ENCODE measurements at places on chromosomes 4 and X.

- DNase-seq, result no peak
These were observed 161.6 kb downstream of the PDGFRA start for GRCh38 chr4:54390670-54391069.

- no peak for DNase-seq
These were observed 12.9 kb downstream of the PALLD start for GRCh38 chr4:168509786-168510185.

- no peak for DNase-seq
These were observed 45.4 kb downstream of the UGT2A3 start for GRCh38 chr4:68905939-68906779.

DNA sequence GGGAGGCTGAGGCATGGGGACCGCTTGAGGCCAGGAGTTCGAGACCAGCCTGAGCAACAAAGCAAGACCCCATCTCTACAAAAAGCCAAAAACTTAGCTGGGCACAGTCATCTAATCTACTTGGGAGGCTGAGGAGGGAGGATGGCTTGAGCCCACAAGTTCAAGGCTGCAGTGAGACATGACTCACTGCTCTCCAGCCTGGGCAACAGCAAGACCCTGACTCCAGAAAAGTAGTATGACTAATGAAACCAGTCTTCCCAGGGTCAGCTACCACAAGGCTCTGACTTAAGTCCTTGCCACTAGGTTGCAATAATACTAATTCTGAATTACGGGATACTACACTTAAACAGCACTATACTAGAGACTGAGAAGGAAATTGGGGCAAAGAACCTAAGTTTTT lies 33.1 kb downstream of the ERVMER34-1 start:
- no peak for DNase-seq

DNA sequence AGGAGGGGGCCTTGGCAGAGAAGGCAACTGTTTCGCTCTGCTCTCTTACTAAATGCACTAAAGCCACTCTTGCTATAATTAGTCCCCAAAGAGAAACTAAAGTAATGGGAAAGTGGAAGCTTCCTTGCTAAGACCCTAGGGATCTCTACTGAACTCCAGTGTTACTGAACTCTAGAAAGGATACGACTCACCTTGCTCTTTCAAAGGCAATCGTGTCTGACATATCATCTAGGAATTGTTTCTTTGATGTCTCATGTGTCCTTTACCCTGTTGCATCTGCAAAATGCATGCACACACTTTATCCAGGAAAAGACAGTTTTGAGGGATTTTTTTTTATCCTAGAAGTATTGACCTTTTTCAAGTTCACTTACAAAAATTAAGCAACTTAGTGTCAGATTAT lies 148.1 kb upstream of the FAM9B start:
- DNase-seq, result no peak

DNA sequence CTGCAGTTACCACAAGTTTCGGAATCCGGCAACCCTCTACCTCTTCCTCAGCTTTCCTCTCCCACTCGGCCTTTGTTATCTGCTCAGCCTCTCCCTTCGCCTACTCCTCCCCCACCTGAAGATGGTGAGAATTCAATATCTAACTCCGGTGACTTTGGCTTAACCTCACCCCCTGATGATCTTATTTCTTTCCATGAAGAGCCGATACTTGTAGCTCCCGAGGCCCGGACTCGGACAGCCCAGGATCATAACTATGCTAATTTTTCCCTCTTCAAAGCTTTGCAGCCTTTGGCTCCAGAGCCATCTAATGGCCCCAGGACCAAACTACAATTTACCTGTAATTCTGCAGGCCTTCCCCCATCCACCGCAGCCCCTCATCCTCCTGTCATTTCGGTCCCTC lies 32.0 kb upstream of the MGST2 start:
- DNase-seq, result no peak

- DNase-seq, result no peak
These were observed 207.3 kb upstream of the RADX start for GRCh38 chrX:106404512-106404911.

DNA sequence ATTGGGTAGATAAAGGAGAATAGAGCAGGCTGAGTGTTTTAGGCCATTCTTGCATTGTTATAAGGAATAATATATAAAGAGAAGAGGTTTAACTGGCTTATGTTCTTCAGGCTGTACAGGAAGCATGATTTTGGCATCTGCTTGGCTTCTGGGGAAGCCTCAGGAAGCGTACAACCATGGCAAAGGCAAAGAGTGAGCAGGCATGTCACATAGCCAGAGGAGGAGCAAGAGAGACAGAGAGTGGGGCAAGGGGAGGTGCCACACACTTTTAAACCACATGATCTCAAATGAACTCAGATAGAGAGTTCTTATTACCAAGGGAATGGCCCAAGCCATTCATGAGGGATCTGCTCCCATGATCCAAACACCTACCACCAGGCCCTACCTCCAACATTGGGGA lies 4.4 kb upstream of the METTL14 start:
- no peak for DNase-seq

DNA sequence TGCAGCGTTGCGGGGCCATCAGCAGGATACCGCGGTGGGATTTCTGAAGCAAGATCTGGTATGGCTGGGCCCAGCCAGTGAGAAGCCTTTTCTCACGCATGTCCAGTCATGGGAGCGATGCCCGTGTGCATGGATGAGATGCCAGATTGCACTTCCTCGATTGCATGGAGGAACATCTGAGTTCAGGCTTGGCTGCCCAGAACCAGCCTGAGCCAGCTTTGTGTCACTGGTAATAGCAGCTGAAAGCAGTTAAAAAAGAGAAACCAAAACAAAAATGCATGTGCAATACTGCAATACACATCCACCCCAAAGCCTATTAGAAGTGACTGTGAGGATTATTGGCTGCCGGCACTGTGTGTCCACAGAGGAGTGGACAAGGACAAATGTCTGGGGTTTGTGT lies 59.3 kb downstream of the PSAPL1 start:
- no peak for DNase-seq

- no peak for DNase-seq
These were observed 1015.6 kb downstream of the PCDH19 start for GRCh38 chrX:99394456-99394855.

- DNase-seq, result no peak
These were observed 297.9 kb upstream of the CTSO start for GRCh38 chr4:156251373-156252065.

- DNase-seq, result no peak
These were observed 59.5 kb downstream of the HTRA3 start for GRCh38 chr4:8328866-8329559.

DNA sequence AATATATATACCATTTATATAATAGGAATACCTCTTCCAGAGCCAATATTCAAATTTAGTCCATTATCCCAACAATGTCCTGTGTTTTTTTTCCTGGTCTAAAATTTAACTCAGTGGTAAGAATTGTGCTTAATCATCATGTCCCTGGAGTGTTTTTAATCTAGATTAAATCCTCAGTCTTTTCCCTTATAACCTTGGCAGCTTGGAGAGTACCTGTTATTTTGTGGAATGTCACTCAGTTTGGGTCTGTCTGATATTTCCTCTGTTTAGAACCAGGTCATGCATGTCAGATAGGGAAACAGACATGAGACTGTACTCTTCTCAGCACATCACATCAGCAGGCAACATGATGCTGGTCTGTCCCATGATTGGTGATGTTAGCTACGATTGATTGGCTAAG lies 96.6 kb downstream of the HPGD start:
- DNase-seq, result no peak

- peak; percentile 17 for DNase-seq
These were observed 30.1 kb upstream of the BBS7 start for GRCh38 chr4:121900132-121900983.

DNA sequence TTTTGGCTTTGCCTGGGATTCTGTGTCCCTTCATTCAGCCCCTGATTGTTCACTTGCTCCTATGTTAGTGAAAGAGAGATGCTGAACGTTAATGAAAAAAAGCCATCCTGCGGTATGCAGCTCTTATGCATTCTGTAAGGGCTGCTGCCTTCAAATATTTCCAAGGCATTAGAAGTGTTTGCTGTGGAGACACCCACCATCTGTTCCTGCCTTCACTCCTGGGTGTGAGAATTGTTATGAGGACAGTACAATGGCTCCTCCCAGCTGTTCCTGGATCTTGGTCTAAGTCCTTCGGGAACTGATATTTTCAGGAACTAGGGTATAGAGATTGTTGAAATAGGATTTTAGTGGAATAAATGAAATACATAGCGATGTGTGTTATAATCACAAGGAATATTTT lies 427.1 kb upstream of the FAM47C start:
- no peak for DNase-seq

- no peak for DNase-seq
These were observed 95.2 kb downstream of the RPA4 start for GRCh38 chrX:96978906-96979305.

- no peak for DNase-seq
These were observed 204.2 kb upstream of the PACRGL start for GRCh38 chr4:20496068-20496467.

- no peak for DNase-seq
These were observed 1.2 kb downstream of the SLC39A8 start for GRCh38 chr4:102343964-102344519.

All from stimulated activated CD8-positive, alpha-beta memory T cell treated with anti-CD3 and anti-CD28 coated beads, Interleukin-4, amount 100 ng/mL, for 1 hour (primary cell).